T-helper 22 cell (primary cell): ENCODE measurements at places on chromosomes 3 and 15.

- DNase-seq: no peak
Observed at GRCh38 chr3:160804762-160805161, 48.7 kb downstream of the PPM1L start.

- no peak for DNase-seq
Observed at GRCh38 chr3:181880331-181880730, 168.6 kb downstream of the SOX2 start.

GRCh38 chr3:33167716-33168336, 50.8 kb downstream of the SUSD5 start:
- DNase-seq: no peak

DNA sequence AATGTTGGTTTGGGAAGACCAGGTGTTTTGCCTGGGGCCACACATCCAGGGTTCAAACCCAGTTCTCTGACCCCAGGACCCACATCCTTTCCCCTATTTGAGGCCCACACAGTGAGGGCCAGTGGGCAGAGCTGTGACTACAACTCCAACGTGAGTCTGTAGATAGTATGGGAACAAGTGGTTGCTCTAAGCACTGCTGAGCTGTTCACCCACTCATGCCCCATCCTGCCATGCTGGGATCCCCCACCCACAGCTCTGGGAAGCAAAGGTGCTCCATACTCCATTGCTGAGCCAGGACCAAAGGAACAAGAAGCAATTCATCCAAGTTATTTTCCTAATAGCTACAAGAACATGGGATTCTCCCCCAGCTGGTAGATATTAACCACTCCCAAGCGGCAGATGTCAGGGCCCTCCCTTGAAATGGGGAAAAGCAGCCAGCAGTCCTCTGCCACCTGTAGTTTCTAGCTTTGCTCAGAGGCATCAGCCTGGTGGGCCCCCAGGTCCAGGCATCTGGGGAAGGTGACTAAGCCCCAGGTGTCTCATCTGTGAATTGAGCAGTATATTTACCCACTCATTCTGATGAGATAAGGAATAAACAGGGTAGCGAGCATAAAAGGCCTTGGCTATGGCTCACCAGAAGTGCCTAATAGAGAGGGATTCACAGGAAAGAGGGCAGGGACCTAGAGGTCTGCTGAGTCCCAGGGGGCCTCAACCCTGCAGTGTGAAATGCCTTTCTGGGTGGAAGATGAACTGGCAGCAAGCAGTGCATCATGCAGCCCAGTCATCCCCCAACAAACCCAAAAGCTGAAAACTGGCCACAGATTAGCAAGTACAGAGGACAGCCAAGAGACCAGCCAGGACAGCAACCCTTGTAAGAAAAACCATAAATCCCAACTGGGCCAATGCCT, 33.4 kb downstream of the POC1A start:
- DNase-seq: no peak

DNA sequence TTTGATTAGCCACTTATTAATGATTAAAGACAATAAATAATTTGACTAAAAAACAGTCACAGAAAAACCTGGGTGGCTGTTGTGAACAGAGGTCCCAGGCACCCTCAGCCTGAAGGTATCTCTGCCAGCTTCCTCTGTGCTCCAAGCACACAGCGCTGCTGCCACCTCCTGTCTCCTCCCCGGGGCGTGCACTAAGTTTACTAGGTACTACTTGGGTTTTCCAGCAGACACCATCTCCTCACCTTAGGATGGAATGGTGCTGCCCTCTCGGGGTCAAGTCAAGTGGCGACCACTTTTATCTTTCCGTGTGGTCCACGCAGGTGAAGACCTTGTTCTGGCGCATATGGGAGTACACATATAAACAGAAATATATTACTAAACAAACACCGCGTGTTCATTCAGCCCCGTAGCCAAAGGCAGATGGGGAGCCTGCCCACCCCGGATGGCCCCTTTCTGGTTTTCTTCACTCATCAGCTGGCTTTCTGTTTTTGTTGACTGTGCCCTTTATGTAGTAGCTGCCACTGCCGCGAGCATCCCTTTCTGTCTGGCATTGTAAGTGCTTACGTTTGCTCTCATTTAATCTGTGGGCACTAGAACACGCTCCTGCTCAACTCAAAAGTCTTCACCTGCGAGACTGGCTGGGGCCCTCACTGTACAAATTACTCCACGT, 128.0 kb downstream of the LRIG1 start:
- DNase-seq: no peak

DNA sequence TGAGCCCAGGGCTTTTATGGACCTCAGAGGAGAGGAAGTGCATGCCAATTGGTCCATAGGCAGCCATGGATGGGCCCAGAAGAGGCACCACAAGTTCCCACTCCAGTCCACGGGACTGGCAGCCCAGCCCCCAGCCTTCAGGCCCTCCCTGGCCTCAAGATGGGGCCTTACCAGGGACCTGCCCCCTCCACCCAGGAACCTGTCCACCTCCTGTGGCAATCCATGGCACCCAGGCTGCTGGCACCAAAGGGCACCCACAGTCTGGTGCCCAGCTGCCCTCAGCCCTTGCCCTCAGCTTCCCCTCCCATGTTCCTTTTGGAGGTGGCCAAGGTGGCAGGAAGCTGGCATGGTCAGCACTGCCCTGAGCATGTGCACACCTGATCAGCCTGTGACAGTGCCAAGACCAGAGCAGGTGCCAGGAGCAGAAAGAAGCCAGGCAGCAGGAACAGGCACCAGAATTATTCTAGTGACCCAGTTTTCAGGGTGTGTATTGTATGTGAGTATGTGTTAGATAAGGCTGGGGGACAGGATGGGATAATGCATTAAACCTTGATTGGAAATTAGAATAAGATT, 415.0 kb downstream of the NTRK3 start:
- DNase-seq: no peak

GRCh38 chr3:15271785-15272381, 60.5 kb downstream of the SH3BP5 start:
- DNase-seq: peak; percentile 90

DNA sequence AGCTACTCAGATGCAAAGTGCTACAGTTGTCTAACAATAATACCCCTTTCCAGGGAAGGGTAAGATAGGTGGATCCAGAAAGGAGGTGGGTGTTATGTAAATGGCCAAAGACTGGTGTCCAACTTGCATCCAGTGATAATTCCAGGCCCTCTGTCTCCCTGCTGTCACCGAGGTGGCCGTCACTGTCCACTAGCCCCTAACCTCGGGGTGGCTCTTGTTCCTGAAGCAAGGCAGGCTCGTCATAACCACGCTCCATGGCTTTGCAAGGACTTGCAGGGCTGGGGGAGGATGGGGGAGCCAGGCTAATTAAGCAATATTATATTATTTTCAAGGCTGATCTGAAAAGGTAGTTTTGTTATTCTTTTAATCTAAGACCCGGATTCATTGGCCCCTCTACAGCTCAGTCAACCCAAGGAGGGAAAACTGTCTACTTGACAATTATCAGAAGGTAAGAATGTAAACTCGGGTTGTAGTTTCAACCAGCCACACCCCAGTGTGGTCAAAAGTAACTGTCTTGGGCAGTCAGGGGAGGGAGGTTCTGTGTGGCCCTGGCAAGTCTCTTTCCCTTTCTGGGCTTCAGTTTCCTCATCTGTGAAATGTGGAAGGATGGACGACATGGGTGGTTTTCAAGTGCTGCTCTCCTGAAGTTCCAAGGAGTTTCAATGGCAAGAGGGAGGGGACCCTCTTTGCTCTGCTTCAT, 220.1 kb upstream of the BHLHE40 start:
- DNase-seq: no peak

DNA sequence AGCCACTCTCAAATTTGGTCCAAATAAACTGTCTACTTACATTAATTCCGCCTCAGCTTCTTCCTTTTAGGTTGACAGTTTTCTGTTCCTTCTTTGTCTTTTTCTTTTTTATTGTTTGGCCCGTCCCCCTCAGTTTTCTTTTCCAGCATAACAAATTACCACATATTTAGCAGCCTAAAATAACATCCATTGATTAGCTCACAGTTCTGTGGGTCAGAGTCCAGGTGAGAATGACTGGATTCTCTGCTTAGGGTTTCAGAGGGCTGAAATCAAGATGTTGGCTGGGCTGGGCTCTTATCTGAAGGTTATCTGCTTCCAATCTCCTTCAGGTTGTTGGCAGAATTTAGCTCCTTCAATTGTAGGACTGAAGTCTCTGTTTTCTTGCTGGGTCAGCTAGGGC, 24.6 kb upstream of the LCTL start:
- no peak for DNase-seq

DNA sequence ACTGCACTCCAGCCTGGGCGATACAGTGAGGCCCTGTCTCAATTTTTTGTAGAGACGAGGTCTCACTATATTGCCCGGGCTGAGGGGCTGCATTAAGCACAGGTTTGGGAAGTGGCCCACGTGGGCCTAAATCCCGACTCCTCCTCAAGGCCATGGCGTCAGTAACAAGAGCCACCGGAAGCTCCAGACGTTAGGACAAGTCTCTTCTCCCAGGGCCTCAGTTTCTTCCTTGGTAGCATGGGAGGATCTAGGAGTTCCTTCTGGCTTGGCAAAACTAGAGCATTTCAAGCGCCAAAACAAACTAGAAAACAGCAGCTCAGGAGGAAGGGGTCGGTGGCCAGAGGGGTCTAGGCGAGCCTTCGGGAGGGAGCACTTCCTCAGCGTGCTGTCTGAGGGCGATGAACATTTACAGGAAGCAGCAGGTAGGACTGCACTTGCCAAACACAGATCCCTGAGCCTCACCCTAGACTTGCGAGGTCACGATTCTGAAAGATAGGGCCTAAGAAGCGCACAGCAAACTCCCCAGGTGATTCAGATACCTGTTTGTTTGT, 536 bp downstream of the SNAPC5 start:
- DNase-seq: no peak

DNA sequence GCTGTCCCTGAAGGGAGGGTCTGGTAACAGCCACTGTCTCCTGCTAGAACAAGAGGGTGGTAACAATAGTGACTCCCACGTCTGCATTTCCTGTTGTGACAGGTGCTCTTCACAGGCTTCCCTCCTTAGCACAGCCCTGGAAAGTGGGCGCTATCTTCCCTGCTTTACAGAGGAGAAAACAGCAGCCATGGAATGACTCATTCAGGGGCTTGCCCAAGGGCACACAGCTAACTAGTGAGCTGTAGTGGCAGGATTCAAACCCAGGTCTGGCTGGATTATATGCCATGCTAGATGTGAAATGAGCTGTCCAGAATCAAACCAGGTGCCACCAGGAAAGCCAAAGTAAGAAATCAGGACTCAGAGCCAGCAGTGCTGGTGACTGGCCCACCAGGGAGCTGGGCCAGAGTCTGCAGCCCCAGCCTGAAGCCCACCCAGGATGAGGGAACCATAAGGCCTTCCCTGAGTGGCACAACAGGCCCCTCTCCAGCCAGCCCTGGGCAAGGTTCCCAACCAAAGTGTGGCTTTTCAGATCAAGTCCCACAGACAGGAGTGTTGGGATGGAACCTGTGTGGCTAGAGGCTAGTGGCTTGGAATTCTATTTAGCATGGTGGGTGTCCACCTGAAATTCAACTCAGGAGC, 102.4 kb downstream of the ETFA start:
- DNase-seq: no peak

DNA sequence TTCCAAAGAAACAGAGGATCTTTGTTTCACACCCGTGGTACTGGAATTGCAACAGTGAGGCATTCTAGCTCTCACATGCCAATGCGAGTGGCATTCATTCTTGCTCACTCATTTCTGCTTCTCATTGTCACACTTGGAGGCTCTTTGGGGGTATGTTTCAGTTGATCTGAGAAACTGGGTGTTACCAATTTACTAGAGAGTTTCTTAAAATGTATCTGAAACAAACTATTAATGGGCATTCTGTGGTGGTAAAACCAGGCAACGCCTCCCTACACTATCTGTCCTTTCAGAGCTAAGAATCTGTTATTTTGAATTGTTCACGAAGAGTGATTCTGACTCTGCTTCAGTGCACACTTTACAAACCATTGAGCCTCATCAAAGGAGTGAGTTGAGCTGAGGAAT, 140.6 kb upstream of the BHLHE40 start:
- no peak for DNase-seq

GRCh38 chr15:42331235-42331634, 28.1 kb upstream of the CAPN3 start:
- no peak for DNase-seq

GRCh38 chr15:57406062-57406772, 29.9 kb downstream of the CGNL1 start:
- no peak for DNase-seq

GRCh38 chr3:39917065-39917773, 107.8 kb downstream of the MYRIP start:
- no peak for DNase-seq

GRCh38 chr3:132418916-132419315, 1.6 kb downstream of the DNAJC13 start:
- no peak for DNase-seq

DNA sequence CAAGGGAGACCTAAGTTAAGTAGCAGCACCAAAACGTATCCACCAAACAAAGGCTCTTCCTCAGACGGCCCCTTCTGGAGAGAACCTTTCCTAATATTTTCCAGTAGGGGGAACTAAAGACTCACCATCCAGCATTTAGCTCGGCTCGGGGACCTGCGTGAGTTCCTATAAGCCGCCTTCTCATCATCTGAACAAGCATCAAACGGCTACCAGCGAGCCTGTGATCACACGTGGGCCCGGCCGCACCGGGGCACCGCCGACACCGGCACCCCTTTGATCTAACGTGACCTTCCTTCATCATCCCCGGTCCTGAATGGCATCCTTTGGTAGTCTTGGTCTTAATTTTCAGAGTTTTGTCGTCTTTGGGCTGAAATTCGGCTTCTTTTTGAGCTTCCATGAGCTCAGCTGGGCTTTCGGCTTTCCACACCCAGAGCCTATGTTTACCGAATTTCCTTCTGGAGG, 1.4 kb upstream of the ROBO2 start:
- no peak for DNase-seq

DNA sequence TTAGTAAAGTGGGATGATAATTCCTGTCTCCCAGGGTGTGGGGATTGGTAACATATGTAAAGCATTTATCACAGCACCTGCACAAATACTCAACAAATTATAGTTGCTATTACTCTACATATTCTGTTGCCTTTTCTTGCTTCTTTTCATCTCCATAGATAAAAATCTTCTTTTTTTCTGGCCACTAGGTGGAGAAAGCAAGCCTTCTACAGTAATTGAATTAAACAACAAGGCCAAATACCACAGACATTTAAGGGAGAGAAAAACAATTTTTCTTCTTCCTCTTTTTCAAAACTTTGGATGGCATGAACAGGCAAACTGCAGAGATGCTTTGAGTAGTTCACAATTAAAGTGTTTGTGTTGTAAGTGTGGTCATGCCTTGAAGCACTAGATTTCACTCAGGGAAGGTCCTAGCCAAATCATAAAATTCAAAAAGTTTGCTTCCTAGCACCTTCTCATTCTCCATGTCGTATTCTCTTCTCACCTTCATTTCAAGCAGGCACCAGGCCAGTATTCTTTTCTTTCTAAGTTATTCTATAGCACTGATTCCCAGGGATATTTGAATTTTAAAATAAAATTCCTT, 493.4 kb upstream of the TGFBR2 start:
- no peak for DNase-seq

GRCh38 chr15:48614051-48614450, 31.5 kb downstream of the FBN1 start:
- no peak for DNase-seq
